Adrenal gland (tissue), 19 donors: ENCODE measurements at places on chromosomes 4 and X. TPM values are rescaled to one million over a fixed set of nuclear protein-coding genes. Genes with fewer than 3 reads are reported as not detected.

GRCh38 chrX:149283853-149284252 lies 221.3 kb downstream of the IDS start:
- DNase-seq: no peak

DNA sequence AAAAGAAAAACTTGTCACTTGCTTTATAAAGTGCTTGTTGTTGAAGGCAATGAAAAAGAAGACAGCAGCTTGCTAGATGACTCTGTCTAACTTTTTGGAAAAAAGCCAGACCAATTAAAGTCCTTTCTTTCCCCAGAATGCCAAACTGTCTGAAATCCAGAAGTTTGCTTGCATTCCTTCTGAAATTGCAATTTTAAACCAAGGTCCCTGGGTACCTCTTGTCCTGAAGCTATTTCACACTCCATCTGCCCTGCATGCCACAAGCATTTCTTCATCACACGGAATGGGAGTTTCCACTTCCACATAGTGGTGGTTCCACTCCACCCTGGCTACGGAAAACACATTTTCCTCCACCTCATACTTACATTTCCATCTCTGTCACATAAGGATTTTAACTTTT lies 101.0 kb downstream of the PAPSS1 start:
- DNase-seq: no peak

- peak; percentile 14 for DNase-seq
Measured at GRCh38 chr4:105145903-105146275, 787 bp upstream of the TET2 start.

GRCh38 chrX:23509256-23509655 lies 158.0 kb upstream of the PRDX4 start:
- no peak for DNase-seq

DNA sequence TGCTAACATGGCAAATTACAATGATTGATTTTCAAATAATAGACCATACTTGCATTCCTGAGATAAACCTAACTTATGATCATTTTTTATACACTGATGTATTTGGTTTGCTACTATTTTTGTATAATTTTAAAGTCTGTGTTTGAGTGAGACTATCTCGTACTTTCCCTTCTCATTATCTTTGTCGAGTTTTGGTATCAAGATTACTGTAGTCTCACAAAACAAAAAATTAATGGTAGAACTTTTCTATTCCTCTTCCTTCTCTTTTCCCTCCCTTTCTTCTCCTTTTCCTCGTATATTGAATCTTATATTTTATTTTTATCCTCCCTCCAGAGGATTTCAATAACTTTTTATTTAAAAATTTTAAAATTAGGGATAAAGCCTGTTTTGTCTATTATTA lies 41.5 kb downstream of the RGS12 start:
- no peak for DNase-seq

The RPA4 gene
- 0.29 TPM for total RNA-seq

The ARHGAP6 gene
- total RNA-seq: 3.0 TPM

DNA sequence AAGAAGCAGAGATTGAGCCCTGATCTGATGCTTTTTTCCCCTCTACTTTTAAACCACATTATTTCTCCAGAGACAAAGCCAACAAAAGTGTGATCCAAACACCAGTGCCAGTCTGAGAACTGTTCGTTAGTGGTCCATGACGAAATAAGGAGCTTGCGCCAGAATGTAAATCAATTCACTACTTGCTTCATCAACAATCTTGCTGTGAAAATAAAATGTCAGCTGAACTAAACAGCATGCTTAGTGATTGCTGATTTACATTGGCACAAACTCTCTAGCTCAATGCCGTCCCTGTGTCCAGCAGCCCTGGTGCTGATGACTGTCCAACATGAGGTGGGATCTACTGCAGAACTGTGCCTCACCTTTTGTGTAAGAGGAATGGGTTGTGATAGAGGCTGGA lies 71.3 kb downstream of the SOX3 start:
- DNase-seq: no peak

DNA sequence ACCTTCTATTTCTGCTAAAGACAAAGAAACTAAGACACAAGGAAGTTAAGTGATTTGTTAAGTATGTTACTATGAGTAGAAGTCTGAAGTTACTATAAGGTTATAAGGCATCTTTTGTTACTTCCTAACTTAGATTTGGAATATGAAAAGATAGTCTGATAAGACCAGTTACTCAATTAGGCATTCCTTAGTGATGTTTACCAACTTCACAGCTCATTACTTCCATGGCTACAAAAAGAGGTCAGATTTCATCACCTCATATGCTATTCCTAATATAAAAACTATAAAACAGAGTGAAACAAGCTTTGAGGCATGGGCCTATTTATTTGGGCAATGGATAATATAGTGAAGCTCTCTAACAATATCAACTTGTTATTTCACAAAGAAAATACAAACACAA lies 143.1 kb downstream of the TBCK start:
- DNase-seq: no peak

DNA sequence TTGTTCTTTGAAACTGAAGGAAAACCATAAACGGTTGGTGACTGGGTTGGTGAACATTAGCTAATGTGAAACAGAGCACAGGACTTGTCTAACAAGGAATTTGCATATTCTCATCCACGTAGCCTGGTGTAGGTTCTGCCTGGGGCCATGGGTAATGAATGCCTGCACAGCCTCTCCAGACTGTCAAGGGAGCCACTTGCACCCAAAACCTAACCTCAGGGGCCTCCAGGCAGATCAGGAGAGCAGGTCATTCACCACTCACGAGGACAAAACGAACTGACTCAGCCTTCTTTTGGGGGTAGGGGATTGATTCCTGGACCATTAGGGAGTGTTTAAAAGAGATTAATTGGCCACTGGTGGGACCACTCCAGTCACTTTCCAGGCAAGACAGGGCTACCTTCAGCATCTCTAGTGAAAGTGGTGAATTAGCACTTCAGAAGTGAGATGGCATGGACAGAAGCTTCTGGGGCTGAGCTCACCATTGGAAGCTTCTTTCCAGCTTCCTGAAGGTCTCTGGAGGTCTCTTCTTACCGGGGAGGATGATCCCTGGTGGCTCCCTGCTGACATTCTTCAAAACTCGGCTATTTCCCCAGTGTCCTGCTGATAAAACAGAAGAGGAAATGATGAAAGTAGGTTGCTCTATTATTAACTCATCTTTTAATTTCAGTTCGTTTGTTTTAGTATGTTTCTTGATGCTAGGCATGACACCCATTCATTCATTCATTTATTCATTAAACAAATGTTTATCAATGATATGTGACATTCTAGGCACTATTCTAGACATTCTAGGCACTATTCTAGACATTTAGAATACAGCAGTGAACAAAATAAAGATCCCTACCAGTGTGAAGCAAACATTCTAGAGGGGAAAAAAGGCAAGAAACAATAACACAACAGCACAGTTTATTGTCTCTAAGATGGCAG lies 104.5 kb upstream of the LNX1 start:
- DNase-seq: no peak

DNA sequence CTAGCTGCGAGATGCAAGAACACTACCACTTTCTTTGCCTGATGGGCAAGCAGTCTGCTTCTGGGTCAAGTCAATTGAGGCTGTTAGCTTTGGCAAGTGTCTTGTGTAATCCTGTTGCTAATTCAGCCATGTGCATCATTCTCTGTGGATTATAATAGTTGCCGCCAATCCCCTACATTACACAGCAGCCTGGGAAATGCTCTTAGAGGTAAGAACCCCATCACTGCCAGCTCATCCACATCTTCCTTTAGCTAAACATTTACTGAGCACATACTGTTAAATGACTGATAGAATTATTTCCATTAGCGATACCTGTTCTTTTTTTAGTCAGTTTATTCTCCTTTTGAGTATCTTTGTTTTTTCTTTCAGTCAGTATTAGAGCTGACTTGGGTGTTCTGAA lies 116.2 kb downstream of the CBR4 start:
- DNase-seq: no peak

The DSPP gene
- 0.06 TPM for total RNA-seq

DNA sequence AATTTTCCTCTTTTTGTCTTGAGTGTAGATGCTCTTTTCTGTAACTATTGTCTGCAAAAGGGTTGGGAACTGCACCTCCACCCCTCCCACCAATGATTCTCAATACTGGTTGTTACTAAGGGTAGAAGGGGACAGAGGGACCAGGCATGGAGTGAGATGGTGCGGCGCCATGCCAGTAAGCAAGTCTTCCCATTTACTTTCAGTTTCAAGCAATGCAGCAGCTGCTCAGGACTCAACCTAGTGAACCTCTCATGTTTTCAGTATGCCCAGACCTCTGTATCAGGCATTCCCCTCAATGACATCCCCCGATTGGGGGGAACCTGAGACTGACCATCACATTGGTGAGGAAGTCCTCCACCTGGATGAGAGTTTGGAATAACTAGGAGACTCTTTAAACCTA lies 41.5 kb downstream of the ZNF81 start:
- DNase-seq: no peak

GRCh38 chrX:15349046-15349445 lies 13.7 kb upstream of the PIGA start:
- DNase-seq: peak; percentile 35

The COL4A6 gene
- total RNA-seq: 0.41 TPM
